ENCODE measurements at places on chromosomes 16 and 17. TPM values are rescaled to one million over a fixed set of nuclear protein-coding genes. Genes with fewer than 3 reads are reported as not detected.

The CCR7 gene
- 262 TPM for total RNA-seq

The KCNJ18 gene
- not detected for total RNA-seq

The SHISA6 gene
- not detected for total RNA-seq

The CCL2 gene
- total RNA-seq: 10.4 TPM

The C17orf50 gene
- not detected for total RNA-seq

The HP gene
- total RNA-seq: not detected

The CCL16 gene
- not detected for total RNA-seq

The TP53TG3 gene
- total RNA-seq: not detected

The PRPSAP2 gene
- total RNA-seq: 64.4 TPM

The PRAC2 gene
- not detected for total RNA-seq

The ACSF3 gene
- total RNA-seq: 74.3 TPM
